Cerebellar nuclear complex (tissue), 1 donor: ENCODE measurements at places on chromosomes 6 and 20.

DNA sequence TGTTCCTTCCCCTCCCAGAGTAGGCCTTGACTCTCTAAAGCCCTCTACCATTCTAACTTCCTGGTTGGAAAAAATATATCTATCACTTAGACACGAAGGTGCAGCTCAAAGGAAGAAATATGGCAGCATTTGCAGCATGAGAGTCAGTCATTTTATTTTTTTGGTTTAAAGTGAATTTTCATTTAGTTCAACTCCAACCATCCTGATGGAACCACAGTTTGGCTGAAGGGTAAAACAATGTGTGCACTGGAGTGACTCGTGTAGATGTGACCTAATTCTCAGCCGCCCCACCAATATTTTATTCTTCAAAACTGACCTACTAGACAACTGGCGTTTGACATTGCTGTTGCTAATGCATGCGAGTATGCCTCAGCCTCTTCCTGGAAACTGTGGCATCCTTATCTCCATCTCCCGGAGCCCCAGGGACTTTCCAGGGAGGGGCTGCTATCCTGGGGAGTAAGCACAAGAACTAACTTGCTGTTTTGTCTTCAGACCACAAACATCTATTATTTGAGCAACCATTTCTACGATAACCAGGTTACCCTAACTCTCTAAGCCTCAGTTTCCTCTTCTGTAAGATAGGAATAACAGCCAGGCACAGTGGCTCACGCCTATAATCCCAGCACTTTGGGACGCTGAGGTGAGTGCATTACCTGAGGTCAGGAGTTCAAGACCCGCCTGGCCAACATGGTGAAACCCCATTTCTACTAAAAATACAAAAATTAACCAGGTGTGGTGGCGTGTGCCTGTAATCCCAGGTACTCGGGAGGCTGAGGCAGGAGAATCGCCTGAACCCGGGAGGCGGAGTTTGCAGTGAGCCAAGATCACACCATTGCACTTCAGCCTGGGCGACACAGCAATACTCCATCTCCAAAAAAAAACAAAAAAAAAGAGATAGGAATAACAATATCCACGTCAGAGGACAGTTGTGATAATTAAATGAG is 148.7 kb upstream of the JARID2 start:
- no peak for DNase-seq

GRCh38 chr6:39934131-39934757 is at the start of gene MOCS1:
Gene MOCS1, minus strand, starts transcription at chr6:39934462. Its CDS starts 45 bp downstream, at chr6:39934417.
- DNase-seq, result peak; percentile 25

DNA sequence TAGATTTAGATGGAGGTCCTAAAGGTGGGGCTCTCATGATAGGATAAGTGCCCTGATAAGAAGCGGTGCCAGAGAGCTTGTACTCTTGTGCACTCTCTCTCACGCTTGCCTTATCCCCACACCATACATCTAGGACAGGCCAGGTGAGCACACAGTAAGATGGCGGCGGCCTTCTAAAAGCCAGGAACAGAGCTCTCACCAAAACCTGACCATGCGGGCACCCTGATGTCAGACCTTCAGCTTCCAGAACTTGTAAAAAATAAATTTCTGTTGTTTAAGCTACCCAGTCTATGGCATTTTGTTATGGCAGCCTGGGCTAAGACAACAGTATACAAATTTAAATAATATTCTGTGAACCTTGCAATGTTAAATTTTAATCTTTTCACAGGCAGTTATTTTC is 40.8 kb upstream of the CALHM6 start:
- no peak for DNase-seq

GRCh38 chr6:155333414-155333813 is 19.1 kb upstream of the TFB1M start:
- DNase-seq, result no peak

GRCh38 chr6:17688481-17688880 is 18.2 kb downstream of the NUP153 start:
- DNase-seq, result no peak

- no peak for DNase-seq
These were observed 3.8 kb downstream of the EZR start for GRCh38 chr6:158815379-158815724.

- no peak for DNase-seq
These were observed 586.3 kb downstream of the HTR1B start for GRCh38 chr6:76876922-76877553.

DNA sequence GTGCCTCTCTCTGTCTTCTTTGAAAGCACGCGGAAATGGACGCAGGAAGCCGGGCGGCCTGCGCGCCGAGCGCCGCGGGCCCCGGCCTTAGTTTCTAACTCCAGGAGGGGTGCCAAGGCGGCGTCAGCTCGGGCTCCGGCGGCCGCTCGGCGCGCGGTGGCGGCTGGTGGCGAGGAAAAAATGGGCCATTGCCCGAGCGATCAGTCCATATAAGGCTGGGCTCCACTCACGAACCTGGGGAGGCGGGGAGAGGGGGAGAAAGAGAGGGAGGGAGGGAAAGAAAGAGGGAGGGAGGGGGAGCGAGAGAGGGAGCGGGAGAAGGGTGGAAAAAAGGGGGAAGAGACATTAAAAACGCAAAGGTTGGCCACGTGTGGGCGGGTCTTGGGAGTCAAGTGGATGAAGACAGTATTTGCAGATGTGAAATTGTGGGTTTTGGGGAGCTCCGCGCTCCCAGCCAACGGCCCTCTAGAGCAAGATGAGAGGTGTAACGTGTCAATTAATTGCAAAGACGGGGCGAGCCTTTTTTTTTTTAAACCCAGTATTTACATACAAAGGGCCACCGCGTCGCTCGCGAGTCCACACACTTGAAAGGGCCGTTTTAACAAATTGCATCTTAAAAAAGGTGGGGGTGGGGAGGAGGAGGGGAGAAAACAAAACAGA is at the start of gene NKX2-2:
Gene NKX2-2, minus strand, starts transcription at position 184 of the 660 bp plus-strand sequence. CDS start 395 bp downstream, outside the sequence.
- no peak for DNase-seq

DNA sequence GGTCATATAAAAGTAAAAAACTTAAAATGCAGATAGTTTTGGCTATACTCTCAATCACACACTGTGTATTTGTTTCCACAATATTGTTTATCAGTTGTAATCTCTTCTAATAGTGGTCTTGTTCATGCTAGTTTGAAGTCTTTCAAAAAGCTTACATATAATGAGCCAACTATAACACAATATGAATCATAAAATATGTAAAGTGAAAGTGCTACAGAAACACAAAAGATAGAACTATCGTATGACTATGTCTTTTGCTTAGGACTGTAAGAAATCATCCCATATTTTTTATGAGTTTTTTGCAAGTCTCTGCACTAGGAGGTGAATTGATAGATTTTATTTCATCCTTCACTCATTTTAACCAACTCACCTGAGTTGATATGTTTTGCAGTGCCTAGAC is 136.0 kb downstream of the MMUT start:
- no peak for DNase-seq

GRCh38 chr20:1757606-1758512 is 100.3 kb upstream of the SIRPG start:
- DNase-seq, result no peak

- no peak for DNase-seq
These were observed 268.1 kb upstream of the SPTLC3 start for GRCh38 chr20:12740647-12741046.

DNA sequence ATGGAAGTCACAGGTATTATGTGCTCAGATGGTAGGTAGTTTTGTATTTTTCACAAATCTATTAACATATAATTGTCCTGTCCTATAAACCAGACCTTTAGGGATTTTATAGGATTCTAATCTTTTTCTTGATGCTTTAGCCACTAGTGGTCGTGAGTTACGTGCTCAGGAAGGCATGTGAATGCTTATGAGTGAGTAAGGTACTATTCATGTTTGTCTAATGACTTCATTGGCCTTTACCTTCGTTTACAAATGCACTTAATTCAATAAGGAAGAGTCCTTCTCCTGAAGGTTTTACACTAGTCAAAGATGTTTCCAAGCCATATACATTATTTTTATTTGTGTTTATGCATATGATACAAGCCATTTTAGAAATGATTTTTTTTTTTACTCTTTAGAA is 23.0 kb downstream of the PACRG start:
- no peak for DNase-seq

DNA sequence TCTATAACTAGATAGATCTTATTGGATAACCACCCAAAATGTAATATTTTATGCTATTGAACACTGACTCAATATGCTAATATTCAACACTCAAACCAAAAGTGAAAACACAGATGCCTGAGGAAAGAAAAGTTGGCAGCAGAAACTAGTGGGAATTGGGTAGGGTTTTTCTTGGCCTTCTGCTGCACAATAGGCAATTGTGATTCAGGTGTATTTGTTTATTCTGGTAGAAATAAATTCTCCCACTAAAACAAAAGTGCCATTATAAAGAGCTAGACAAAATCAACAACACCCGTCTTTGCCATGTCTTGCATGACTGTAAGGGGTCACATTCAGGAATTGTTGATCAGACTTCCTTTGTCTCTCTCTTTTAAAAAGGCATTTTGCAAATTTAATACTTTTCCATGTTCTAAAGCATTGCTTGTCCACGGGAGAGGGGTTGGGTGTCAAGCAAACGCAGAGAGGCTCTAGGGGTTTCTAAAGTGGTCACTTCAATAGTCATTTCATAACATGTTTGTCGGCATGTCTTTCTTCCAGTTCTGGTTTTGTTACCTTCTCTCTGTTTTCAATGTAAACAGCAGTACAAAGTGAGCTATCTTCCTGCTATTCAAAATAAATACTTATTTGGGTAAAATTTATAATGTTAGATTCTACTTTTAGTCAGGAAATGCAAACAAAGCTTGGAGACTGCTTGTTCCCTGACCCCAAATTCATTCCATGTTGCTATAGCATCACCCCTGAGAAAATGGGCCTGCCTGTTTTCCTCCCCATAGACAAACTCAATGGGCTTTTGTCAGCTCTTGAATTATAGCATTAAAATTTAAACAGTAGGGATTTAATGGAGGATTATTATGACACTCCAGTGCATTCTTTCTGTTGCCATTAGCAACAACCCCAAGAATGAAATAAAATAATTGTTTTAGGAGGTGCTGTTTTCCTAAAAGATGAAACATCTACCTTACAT is 217.0 kb upstream of the CCN2 start:
- no peak for DNase-seq

GRCh38 chr20:15887387-15887786 is 685.9 kb downstream of the KIF16B start:
- no peak for DNase-seq

- no peak for DNase-seq
These were observed 151.9 kb downstream of the CFAP61 start for GRCh38 chr20:20204256-20204655.

GRCh38 chr6:53302678-53303360 is 45.9 kb downstream of the ELOVL5 start:
- no peak for DNase-seq

GRCh38 chr20:12455148-12455547 is 537.5 kb downstream of the BTBD3 start:
- no peak for DNase-seq

- no peak for DNase-seq
These were observed 191.6 kb downstream of the DST start for GRCh38 chr6:56450882-56451739.
